ENCODE measurements at places on chromosomes 4 and X.

GRCh38 chr4:105978684-105979296 lies 83.5 kb downstream of the NPNT start:
- DNase-seq = no peak

DNA sequence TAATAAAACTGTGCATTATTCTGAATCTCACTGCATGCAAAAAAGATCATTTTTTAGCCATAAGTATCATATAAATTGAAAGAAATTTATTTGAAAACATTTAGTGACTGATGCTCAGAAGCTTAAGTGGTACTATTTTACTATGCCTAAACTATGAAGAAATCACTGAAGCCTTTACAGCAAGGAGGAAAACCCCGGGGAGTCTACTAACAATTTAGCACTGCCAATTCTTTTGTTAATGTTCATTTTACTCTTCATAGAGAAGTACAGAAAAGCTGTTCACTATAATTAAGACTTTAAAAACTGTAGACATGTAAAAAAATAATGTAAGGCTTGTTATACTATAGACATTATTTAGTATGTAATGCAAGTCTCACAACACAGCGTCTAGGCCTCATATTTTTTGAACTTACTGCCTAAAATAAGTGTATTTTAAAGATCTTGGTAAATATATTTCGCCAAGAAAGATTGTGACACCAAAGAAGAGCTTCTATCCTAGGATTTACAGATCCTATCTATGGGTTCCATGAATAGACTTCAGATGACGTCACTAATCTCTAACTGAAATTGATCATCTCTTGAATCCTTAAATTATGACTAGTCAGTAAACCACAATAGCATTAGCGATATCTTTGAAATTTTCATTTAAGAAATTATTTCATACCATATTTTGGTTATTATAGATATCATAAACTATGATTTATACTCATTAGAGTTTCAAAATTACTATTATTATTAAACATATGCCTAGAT lies 602.5 kb downstream of the TMA16 start:
- no peak for DNase-seq

- no peak for DNase-seq
Observed at GRCh38 chr4:25007598-25007997, 23.1 kb downstream of the LGI2 start.

- no peak for DNase-seq
Observed at GRCh38 chr4:176425035-176425434, 105.3 kb downstream of the SPCS3 start.

DNA sequence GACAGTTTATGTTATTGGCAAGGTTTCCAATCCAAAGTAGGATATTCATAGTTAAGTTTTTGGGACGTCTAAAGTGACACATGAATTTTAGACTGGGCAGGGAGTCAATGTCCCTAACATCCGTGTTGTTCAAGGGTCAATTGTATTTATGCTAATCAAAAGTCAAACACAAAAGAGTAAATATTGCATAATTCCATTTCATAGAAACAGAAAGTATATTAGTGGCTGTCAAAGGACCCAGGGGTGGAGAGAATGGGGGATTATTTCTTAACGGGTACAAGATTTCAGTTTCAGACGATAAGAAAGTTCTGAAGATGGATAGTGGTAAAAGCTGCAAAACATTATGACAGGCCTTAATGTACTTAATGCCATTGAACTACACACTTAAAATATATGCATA lies 971.8 kb upstream of the AGA start:
- no peak for DNase-seq

- no peak for DNase-seq
Observed at GRCh38 chr4:134422776-134423175, 221.2 kb upstream of the PABPC4L start.

DNA sequence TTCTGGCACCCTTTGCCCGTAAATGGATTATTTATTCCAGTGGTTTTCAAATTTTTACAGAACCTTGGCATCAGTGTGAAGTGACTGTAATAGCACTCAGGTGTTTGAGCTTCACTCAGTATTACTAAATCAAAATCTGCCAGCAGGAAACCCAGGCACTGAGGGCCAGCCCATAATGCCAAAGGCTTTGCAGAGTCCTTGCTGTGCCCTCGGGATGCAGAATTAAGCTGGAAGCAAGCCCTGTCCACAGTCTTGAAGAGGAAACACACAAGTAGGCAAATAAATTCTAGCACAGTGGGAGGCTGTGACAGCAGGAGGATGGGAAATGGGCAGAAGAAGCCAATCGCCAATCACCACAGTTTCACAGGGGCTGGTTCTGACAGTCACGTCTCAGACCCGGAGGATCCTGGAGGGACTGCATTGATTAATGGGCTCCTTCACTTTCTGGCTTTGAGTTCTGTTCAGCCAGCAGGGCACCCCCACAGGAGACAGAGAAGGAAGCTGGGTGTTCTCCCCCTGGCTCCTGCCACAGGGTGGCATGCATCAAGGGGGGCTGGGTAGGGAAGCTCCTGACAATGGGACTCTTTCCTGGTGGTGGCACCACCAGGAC lies 138.8 kb downstream of the MTNR1A start:
- DNase-seq = no peak

- DNase-seq = no peak
Observed at GRCh38 chr4:173121076-173121561, 47.5 kb upstream of the GALNT7 start.

GRCh38 chr4:44147571-44148075 lies 301.0 kb downstream of the KCTD8 start:
- DNase-seq = no peak

DNA sequence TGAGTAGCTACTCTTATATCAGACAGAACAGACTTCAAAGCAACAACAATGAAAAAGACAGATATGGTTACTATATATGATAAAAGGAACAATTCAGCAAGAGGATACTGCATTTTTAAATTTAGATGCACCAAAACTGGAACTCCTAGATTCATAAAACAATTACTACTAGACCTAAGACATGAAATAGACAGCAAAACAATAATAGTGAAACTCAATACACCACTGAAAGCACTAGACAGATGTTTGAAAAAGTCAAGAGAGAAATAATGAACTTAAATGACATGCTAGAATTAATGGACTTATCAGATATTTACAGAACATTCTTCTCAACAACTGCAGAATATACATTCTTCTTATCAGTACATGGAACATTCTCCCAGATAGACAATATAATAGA lies 99.5 kb upstream of the ITM2A start:
- DNase-seq = no peak

GRCh38 chrX:30513284-30513683 lies 64.3 kb downstream of the TASL start:
- DNase-seq = no peak

DNA sequence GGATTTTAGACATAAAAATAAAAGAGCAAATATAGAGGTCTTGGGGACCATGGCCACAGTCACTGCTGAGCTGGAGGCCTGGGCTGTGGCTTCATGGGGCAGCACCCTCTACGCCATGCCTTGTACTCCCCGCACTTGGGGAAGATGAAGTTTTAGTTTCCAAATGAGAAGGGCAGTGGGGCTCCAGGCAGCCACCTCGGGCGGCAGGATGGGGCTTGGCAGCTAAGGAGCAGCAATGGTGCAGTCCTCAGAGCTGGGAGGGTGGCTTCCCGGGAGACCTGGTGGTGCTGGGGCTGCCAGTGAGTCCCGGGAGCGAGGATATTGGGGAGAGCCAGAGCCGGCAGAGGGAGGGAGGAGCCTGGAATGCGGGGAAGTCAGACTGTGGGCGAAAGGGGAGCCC lies 2.4 kb downstream of the CXCR3 start:
- no peak for DNase-seq

Data from stimulated activated CD4-positive, alpha-beta T cell treated with anti-CD3 and anti-CD28 coated beads, Interleukin-12 subunit alpha, Interleukin-12 subunit beta, amount 100 ng/mL, for 4 hours (primary cell).